ENCODE measurements at places on chromosomes 12 and 14. TPM values are rescaled to one million over a fixed set of nuclear protein-coding genes. Genes with fewer than 3 reads are reported as not detected.

The CCDC184 gene
- 0.73 TPM for total RNA-seq

The HRK gene
- total RNA-seq = 0.43 TPM

The KRT80 gene
- not detected for total RNA-seq

The RNASE3 gene
- total RNA-seq = 24.0 TPM

The SLC25A47 gene
- not detected for total RNA-seq

The BEGAIN gene
- 5.9 TPM for total RNA-seq

The CD69 gene
- total RNA-seq = 84.8 TPM

The VDR gene
- 6.4 TPM for total RNA-seq

The DNAI7 gene
- total RNA-seq = 0.28 TPM

All from spleen (tissue), 13 donors.